GM12878 (cell line): ENCODE measurements at places on chromosomes 5 and 9.

GRCh38 chr5:176542135-176542595 lies 5.0 kb upstream of the RNF44 start:
- DNase-seq = no peak

- DNase-seq = no peak
These were observed 98.0 kb downstream of the ENC1 start for GRCh38 chr5:74542482-74542881.

DNA sequence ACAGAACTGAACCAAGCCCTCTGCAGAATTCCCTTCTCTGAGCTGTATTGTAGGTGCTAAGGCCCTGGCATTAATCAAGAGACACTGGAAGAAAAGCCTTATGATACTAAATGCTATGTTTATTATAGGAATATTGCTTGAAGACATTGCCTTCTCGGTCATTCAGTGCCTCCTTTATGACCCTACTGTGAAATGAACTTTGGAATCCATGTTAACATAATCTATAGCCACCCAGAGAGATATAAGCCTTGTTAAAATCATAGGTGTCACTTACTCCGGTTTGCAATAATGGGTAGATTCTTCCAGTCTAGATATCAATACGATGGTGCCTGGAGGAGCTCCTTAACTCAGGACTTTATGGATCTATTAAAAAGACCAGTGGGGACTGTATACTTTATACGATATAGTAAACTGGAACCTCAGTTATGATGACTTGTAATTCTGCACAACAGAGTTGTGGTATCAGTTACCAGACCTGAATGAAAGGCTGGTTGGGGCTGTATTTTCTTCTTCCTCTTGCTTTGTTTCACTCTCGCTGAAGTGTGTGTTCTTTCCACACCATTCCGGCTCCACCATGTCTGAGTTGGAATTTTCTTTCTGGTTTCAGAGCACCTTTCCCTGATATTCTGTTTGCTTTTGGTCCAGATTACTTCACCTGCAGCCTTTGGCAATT lies 154.5 kb downstream of the DROSHA start:
- DNase-seq = no peak

- DNase-seq = no peak
These were observed 628.2 kb upstream of the KLF4 start for GRCh38 chr9:108117795-108118194.

- DNase-seq = no peak
These were observed 41.5 kb upstream of the PPP3R2 start for GRCh38 chr9:101636247-101636646.

DNA sequence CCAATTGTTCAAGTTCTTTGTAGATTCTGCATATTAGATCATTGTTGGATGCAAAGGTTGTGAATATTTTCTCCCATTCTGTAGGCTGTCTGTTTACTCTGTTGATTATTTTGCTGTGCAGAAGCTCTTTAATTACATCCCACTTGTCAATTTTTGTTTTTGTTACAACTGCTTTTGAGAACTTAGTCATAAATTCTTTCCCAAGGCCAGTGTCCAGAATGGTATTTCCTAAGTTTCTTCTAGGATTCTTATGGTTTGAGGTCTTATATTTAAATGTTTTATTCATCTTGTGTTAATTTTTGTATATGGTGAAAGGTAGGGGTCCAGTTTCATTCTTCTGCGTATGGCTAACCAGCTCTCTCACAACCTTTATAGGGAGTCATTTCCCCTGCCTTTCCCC lies 116.5 kb downstream of the CPLANE1 start:
- DNase-seq = no peak

GRCh38 chr5:128213340-128213739 lies 129.8 kb downstream of the SLC12A2 start:
- no peak for DNase-seq

DNA sequence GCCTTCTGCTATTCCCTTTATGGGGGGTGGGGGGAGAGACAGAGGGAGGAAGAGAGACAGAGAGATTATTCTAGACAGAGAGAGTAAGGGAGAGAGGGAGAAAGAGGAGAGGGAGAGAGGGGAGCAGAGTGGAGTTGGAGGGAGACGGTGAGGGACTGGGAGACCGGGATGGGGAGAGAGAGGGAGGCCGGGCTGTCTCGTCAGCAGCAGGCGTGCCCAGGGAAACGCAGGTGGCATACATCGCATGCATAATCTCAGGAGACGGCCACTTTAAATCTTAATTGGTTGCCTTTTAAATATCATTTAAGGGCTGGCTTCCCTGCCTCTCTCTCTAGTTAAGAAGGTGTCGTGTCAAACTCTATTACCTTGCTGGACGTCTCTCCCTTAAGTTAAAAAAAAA lies 8.4 kb downstream of the IRX4 start:
- DNase-seq = no peak

DNA sequence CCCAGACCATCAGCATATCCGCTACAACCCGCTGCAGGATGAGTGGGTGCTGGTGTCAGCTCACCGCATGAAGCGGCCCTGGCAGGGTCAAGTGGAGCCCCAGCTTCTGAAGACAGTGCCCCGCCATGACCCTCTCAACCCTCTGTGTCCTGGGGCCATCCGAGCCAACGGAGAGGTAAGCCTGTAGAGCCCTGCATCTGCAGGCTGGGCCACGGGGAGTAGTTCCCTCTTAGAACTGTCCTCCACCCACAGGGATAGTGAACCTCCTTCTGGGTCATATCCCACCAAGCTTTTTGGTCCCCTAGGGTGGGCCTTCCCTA lies 569 bp downstream of the GALT start:
- DNase-seq = no peak

- DNase-seq = no peak
These were observed 19.9 kb downstream of the RXRA start for GRCh38 chr9:134346151-134346550.
